Retina (tissue), 1 donor: ENCODE measurements at places on chromosomes 5 and 9.

- DNase-seq: no peak
Observed at GRCh38 chr9:3361116-3361515, 164.7 kb downstream of the RFX3 start.

- DNase-seq: no peak
Observed at GRCh38 chr9:128180001-128180400, 11.4 kb downstream of the CIZ1 start.

DNA sequence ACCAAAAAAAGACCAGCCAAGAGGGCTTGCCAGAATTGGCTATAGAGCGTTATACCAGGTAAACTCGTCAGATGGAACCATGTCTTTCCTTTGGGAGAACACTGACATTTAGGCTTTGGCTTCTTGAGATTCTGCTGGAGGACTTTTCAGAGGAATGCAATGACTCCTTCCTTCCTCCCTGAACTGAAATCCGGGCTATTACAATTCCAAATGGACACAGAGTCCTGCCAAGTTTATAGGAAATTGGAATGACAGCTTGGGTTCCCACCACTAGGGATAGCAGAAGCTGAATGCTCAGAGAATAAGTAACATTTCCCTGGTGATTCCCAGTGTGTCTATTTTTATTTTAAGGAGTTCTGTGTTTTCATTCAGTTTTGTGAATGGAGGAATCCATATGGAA lies 143.0 kb downstream of the FGF1 start:
- no peak for DNase-seq

DNA sequence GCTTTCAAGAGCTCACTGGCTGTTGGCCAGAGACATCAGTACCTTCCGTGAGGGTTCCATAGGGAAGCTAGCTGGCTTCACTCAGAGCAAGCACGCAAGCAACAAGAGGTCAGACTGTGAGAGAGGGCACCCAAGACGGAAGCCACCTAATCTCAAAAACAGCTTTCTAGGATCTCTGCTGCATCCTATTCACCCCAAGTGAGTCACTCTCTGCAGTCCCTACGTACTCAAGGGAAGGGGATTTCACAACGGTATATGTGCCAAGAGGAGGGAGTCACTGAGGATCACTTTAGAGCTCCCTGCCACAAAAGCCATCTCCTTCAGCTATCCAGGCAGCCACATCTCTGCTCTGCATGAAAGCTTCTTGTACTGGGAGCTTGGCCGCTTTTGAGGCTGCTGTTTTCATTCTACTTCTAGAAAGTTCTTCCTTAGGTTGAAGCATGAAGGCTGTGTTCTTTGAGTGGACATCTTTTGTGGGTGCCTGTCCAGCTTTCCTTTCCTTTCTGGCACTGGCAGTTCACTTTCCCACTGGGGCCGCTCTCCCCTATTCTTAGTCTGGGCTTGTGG lies 249.5 kb downstream of the MAN2A1 start:
- DNase-seq: no peak

DNA sequence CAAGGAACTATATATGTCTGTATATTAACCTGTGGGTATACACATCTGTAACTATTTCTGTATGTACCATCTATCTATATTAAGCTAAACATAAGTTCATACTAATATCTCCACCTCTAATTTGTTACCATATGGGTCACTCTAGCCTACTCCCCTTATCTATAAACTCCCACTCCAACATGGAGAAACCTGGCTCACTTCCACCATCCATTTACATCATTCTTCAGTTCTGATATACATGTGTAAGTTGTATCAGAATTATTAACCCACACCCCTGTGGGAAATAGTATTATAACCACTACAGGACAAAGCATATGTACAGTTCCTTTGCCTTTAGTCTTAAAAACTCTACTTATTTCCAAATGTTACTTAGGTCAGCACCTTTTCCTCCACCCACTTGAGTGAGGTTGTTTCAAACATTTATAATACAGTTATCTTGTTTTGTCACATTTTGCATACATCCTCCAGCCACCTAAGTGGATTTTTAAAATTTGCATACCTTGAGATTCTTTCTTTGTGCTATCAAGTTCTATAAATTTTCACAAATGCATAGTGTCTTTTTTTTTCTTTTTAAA lies 10.6 kb downstream of the NDFIP1 start:
- DNase-seq: no peak

DNA sequence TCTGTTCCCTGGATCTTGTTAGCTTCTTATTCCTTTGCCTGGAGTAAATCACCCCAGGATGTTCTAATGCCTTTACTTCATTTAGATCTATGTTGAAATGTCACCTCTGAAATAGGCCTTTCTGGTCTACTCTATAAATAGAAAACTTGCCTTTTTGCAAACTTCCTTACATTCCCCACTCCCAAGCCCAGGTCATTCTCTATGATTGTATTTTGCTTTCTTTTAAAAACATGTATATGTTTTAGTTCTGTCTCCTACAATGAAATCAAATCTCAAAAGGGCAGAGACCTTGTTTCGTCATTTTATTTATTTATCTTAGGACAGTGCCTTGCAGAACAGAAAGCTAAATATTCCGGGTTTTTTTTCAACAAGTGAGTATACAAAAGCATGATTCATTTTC lies 1657.7 kb upstream of the C9orf72 start:
- no peak for DNase-seq

DNA sequence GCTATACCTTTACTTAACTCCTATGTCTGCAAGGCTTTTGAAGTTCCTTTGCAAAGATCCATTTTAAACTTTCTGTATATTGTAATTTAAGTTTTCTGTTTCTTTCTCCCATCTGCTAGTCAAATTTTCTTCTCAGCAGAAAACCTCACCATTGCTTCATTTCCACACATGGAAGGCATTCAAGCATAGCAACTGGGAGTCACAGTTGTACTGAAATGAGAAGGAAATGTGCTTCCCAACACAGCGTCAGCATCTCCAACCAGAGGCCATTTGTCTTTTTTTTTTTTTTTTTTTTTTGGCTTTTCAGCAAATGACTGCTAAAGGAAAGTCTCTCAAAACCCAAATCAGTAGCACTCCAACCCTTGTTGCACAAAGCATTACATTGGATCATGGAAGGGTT lies 92.5 kb downstream of the RAB3C start:
- DNase-seq: no peak

DNA sequence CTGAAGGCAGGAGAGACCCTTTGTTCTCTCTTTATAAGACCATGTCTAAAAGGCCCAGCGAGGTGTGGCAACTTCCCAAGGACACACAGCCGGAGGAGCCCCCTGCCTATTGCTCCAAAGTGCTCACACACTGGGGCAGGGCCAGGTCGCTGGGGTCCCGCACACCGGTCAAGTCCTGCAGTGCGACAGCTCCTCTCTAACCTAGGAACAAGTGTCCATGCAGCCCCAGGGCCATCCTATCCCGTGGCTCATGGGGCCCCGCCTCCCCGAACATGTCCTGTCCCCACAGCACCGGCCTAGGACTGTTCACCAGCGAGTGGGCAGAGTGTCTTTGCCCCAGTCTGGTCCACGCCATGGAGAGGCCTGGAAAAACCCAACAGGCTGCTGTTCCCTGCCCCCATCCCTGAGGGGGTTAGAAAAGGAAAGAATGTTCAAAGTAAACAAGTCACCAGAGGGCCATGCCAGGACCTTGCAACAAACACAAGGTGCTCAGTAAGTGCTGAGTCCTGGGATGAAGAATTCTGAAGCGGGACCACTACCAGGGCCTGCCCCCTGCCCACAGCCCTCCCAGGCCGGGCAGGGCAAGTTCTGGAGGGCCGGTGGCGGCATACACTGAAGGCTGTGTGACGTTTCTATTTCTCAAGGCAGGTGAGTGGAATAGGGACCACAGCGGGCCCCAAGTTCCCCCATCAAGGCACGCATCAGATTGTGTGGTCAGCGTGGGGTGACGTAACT lies 938 bp downstream of the NINJ1 start:
- no peak for DNase-seq

DNA sequence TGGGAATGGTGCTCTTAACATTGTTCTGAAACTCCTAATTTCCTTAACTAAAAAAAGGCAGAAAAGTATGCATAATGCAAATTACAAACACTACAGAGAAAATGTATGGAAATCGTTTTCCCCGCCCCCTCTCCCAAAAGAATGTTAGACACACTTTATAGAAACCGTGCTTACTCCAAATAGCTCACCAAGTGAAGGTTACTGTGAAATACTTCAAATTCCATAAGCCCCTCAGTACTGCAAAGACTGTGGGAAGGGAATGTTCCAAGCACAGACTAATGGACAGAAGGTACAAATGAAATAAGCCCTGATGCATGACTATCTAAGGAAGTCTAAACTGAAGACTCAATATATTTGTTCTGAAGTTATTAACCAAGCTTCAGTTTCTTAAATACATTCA lies 12.5 kb downstream of the MAPKAP1 start:
- DNase-seq: no peak

GRCh38 chr9:125884218-125884595 lies 137.0 kb downstream of the PBX3 start:
- DNase-seq: no peak

GRCh38 chr9:126819482-126819881 lies 14.6 kb downstream of the ZBTB43 start:
- no peak for DNase-seq

DNA sequence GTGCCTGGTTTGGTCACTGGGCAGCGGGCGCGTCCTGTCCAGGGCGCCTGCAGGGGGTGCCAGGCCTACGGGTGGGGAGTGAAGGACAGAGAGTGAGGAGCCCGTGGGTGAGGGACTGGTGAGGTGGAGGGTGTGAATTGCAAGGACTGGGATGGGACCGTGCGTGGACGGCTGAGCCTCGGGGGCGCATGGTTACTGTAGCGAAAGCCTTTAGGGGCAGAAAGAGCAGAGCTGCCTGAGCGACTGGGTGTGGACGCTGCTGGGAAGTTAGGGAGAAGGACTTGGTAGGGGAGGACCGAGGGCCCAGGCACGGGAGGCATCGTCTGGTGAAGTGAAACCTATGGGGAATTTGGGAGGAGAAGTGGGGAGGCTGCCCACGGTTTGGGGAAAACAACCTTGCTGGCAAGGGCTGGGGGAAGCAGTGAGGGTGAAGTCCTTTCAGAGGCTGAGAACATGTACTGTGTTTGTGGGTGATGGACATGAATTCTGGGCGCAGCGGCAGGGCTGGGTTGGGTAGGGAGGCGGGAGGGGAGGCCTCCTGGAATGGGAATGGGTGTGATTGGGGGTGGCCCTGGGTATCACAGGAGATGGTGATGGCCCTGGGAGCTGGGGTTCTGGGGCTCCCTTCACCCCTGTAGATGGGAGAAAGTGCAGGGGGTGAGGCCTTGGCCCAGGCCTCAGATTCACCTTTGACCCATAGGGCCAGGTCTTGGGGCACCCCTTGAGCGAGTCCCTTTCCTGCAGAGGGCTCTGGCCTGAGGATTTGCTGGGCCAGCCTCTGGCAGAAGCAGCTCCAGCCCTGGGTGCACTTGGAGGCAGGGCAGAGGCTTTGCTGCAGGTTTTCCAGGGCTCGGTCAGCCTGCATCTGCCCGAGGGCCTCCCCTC lies 1.7 kb upstream of the TOR4A start:
- no peak for DNase-seq

- no peak for DNase-seq
Observed at GRCh38 chr5:61311056-61311610, 20.9 kb upstream of the ZSWIM6 start.

DNA sequence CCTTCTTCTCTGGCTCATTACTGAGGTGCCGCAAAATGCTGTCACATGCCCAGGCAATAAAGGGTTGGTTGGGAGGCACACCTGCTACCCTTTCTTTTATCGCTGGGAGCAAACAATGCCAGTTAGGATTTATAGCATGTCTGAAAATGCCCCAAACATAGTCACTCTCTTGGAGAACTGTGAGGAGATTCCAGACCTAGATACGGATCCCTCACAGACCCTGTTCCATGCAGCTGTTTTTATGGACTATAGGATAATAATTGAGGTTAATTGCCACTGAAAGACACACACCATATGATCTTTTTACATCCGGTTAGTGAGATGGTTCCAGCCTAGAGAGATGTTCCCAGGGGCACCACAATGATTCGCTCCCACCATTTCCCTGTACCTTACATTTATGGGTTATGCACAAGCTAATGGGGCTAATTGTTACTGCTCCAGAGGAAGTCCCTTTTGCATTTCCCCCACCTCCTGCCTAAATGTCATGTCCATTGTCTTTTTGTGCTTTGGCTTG lies 318.1 kb downstream of the PIK3R1 start:
- DNase-seq: peak; percentile 74

GRCh38 chr5:67166460-67167285 lies 29.9 kb downstream of the CD180 start:
- DNase-seq: no peak

DNA sequence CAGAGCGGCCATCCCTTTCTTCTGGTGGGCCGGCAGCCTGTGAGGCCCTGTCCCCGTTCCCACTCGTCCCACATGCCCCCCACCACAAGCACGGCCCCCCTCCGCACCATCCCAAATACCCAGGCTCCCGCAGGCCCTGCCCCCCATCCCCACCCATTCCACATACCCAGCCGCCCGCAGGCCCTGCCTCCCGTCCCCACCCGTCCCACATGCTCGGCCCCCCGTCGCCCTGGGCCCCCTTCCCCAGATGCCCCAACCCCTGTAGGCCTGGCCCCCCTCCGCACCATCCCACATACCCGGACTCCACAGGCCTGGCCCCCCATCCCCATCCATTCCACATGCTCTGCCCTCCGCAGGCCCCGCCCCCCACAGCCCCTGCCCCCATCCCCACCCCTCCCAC lies 11.5 kb downstream of the SLC6A19 start:
- no peak for DNase-seq

GRCh38 chr5:1655496-1656270 lies 131.9 kb upstream of the LPCAT1 start:
- DNase-seq: no peak

DNA sequence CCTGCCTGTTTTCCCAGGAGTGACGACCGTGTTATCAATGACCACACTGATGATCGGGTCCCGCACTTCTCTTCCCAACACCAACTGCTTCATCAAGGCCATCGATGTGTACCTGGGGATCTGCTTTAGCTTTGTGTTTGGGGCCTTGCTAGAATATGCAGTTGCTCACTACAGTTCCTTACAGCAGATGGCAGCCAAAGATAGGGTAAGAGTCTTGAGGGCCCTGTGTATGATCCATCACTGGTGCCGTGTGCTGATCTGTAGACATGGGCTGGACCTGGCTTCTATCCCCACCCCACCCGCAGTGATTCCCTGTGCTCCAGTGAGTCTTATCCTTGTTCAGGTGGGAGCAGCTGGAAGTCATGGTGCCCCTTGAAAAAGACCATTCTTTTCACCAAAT lies 26.0 kb downstream of the GABRP start:
- DNase-seq: peak; percentile 35

GRCh38 chr9:91714874-91715615 lies 235.0 kb downstream of the ROR2 start:
- DNase-seq: peak; percentile 34

DNA sequence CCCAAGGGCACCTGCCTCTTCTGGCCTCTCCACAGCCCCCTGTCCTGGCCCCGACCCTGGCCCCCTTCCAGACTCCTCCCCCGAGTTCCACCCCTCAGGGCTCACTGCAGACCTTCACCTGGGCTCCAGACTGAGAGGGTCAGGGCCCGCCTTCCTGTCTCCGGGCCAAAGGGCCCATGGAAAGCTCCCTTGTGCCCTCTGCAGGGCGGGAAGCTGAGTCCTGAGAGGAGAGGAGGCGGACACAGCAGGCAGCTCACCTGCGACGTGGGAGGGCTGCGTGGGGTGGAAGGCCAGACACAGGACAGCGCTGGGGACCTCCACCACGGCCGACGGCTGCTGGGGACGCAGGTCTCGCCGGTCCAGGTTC lies 20.6 kb downstream of the DYNC2I2 start:
- no peak for DNase-seq
